ENCODE measurements at places on chromosomes 7 and 10. TPM values are rescaled to one million over a fixed set of nuclear protein-coding genes. Genes with fewer than 3 reads are reported as not detected.
A peak's percentile ranks its signal among the peaks of the same experiment; 100 is the strongest.

DNA sequence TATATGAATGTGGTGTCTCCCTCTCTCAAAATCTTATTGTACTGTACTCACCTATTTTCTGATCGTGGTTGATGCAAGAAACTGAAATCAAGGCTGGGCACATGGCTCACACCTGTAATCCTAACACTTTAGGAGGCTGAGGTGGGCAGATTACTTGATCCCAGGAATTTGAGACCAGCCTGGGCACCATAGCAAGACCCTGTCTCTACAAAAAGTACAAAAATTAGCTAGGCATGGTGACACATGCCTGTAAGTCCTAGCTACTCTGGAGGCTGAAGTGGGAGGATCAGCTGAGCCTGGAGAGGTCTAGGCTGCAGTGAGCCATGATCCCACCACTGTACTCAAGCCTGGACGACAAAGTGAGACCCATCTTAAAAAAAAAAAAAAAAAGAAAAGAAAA lies 16.0 kb downstream of the MMRN2 start:
- H3K36me3 ChIP-seq, result no peaks in the 10 kb centered on the region
- H3K27ac ChIP-seq, result no peak overlapping the region
- DNase-seq, result no peak
- H3K27me3 ChIP-seq, result no peaks in the 10 kb centered on the region
- H3K4me1 ChIP-seq, result no peaks in the 10 kb centered on the region

- H3K4me1 ChIP-seq, result no peaks in the 10 kb centered on the region
- no peak for DNase-seq
- no peaks in the 10 kb centered on the region for H3K36me3 ChIP-seq
- H3K4me3 ChIP-seq, result no peak overlapping the region
- no peak overlapping the region for H3K27ac ChIP-seq
- H3K27me3 ChIP-seq, result no peaks in the 10 kb centered on the region
These were observed 178.0 kb downstream of the AMPH start for GRCh38 chr7:38453168-38453567.

GRCh38 chr7:1240517-1241257 lies 8.0 kb downstream of the UNCX start:
- H3K36me3 ChIP-seq, result no peaks in the 10 kb centered on the region
- no peak overlapping the region for H3K27ac ChIP-seq
- DNase-seq, result peak; percentile 26
- H3K27me3 ChIP-seq, result peaks cover 86% of the 10 kb centered on the region

ZNF239 gene
- 7.6 TPM for total RNA-seq

HOXA4 gene
- 0.24 TPM for total RNA-seq

All from B cell (primary cell).